ENCODE measurements at places on chromosomes 6 and 20.

DNA sequence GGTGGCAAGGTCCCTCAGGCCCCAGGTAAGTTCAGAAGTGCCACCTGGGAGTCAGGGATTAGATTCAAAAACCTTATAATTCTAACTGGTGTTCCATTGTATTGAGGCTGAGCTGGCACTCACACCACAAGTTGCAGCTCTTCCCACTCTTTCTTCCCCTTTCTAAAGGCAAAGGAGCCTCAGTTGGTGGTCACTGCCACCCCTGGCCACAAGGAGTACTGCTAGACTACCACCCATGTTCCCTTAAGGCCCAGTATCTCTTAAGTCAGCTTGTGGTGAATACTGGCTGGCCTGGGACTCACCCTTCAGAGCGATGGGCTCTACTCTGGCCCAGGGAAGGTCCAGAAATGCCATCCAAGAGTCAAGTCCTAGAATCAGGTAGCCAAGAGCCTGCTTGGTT, 421.1 kb upstream of the KHDRBS2 start:
- DNase-seq = no peak

DNA sequence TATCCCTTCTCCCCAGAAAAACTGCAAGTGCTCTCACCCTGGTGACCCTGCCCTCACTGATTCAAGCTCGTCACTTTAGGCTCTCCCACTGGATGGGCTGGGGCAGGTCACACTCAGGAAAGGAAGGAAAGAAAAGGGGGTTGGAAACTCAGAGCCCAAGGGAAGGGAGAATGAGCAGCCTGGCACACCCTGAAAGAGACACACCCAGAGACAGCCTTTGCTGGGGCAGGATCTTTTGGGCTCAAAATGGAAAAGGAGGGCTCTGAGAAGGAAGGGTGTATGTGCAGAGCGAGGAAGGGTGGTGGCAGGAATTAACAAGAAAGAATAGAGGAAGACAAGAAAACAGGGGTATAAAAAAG, 2.5 kb downstream of the PPP1R18 start:
- DNase-seq = no peak

DNA sequence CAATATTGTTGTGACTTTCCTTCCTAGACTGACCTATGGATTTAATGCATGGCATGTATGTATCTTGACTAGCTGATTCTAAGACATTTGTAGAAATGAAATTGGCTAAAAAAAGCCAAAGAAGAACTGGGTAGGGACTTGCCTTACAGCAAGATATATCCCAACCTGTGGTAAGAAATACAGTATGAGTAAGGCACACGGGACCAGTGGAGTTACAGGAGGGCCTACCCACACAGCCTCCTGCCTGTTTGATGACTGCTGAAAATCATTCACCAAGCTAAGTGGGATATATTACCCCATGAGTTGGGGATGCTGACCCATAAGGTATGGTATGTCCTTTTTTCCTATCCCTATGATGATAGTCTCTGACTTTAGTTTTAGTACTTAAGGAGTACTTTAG, 112.2 kb downstream of the INSM1 start:
- no peak for DNase-seq

DNA sequence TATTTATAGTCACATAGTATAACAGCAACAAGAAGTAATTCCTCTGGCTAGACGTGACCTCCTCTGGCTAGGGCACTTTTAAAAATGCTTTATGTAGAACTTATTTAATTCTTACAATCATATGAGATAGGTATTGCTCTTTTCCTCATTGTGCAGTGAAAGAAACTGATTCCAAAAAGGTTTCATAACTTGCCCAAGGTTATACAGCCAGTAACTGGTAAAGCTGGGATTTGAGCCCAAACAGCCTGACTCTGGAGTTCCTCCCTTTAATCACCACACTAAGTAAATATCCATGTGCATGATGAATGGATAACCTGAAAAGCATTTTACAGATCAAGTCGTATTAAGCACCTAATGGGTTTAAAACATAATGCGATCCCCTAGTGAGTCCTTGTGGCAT, 214.6 kb downstream of the PRL start:
- no peak for DNase-seq

DNA sequence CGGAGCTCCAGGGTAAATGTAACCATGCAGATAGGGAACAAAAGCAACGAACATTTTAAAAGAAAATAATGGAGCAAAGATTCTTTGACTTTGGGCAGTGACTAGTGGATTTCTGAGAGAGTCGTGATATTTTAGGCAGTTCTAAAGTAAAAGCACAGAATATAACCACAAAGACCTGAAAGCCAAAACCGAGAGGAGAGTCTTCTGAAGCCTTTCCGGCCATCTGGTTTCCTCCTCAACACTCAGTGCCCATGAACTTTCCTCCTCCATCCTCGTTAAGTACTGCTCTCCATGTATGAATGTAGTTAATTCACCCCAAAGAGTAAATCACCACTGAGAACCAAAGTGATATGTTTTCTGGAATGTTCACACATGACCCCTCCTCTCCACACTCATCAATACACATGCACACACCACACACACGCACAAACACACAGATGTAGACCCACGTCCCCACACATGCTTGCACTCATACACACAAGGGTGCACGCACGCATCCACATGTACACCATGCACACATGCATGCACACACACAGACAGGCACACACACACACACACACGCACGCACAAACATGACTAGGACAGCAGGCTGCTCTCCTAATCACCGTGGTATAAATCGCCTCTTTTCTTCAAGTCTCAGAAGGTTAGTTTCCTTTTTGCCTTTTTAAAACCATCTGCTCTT, 109.5 kb downstream of the MYLK4 start:
- no peak for DNase-seq

DNA sequence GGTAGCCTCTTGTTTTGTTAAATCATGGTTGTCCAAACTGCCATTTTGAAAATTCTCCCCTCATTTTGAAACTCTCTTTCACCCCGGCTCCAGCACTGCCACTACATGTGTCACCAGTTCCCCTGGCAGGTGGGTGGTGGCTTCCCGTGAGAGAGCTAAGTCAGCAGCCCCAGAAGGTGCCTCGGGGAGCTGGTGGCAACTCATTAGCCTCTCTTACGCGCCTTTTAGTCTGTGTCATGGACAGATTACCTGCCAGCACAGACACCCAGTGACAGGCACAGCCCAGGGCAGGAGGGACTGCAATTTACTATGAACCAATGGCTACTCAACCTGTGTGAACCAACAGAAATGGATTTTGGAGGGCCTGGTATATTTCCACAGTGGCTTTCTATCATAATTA, 147.1 kb upstream of the SASH1 start:
- DNase-seq = no peak

- DNase-seq = no peak
Observed at GRCh38 chr6:43243664-43244321, 512 bp downstream of the TTBK1 start.

GRCh38 chr20:46649965-46650542, 1.2 kb downstream of the SLC13A3 start:
- DNase-seq = no peak

- DNase-seq = no peak
Observed at GRCh38 chr6:12280458-12280857, 9.7 kb upstream of the EDN1 start.

DNA sequence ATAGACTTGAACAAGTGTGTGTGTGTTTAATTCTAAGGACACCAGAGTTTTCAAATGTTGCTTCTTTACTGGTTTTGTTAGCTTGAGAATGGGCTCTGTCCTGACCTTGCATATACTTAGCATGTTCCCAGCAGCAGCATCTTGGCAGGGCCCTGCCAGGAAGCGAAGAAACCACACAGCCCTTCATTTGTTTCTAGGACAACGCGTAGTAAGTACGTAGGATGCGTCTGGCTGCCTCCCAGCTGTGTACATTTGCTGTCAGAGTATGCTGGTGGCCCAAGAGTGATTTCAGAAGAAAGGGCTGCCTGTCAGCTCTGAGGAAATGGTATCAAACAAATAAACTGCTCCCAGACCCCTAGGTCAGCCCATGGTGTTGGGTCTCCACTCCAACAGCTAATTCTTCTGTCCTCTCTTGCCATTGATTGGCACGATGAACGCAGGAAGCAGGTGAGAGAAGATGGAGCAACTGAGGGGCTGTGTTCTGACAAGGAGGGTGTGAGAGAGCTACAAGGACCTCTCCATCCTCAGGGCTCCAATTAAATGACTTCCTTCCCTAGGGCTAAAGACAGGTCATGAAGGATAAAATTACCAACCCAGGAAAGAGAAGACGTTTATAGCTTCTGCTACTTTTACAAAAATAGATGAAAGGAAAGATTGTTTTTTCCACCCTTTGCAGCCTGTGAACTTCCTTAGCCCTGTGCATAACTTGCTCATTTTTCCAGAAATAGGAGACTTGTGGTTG, 55.9 kb upstream of the HDDC2 start:
- no peak for DNase-seq

- no peak for DNase-seq
Observed at GRCh38 chr6:154187714-154188113, 148.7 kb downstream of the OPRM1 start.

GRCh38 chr20:53917145-53918019, 153.0 kb downstream of the BCAS1 start:
- DNase-seq = no peak

DNA sequence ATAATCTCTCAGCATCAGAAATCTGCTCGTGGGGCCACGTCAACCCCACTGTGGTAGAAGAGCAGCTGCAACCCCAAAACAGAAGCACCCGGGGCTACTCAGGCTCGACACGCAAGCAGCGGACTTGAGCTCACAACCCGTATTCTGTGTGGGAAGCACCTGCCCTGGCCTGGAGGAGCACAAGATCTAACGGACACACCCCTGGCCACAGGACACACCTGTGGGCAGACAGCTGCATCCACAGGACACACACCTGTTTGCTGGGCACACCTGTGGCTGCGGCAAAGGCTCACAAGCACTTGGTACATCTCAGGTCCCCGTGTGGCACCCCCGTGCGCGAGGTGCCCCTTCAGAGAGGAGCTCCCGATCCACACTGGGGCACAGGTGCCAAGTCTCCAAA, 36.5 kb downstream of the ZBTB46 start:
- no peak for DNase-seq

GRCh38 chr20:33399924-33400323, 1.4 kb downstream of the CDK5RAP1 start:
- DNase-seq = no peak

GRCh38 chr6:41712651-41713103, 22.7 kb downstream of the TFEB start:
- no peak for DNase-seq

DNA sequence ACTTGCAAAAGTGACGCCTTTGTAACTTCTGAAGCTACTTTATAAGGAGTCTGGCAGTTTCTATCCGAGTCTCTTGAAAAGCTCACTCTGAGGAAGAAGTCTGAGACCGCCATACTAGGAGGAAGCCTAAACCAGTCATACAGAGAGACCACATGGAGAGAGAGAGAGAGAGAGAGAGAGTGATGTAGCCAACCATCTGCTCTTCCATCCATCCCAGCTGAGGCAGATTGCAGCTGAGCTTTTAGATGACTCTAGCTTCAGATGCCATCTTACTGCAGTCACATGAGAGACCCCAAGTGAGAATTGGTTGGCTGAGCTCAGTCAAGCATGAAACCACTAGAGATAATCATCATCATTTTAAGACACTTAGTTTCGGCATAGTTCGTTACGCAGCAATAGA, 15.0 kb upstream of the DTNBP1 start:
- DNase-seq = no peak

GRCh38 chr20:50601511-50602431, 89.6 kb downstream of the RIPOR3 start:
- DNase-seq = no peak

- no peak for DNase-seq
Observed at GRCh38 chr6:142823256-142823902, 121.6 kb downstream of the HIVEP2 start.

DNA sequence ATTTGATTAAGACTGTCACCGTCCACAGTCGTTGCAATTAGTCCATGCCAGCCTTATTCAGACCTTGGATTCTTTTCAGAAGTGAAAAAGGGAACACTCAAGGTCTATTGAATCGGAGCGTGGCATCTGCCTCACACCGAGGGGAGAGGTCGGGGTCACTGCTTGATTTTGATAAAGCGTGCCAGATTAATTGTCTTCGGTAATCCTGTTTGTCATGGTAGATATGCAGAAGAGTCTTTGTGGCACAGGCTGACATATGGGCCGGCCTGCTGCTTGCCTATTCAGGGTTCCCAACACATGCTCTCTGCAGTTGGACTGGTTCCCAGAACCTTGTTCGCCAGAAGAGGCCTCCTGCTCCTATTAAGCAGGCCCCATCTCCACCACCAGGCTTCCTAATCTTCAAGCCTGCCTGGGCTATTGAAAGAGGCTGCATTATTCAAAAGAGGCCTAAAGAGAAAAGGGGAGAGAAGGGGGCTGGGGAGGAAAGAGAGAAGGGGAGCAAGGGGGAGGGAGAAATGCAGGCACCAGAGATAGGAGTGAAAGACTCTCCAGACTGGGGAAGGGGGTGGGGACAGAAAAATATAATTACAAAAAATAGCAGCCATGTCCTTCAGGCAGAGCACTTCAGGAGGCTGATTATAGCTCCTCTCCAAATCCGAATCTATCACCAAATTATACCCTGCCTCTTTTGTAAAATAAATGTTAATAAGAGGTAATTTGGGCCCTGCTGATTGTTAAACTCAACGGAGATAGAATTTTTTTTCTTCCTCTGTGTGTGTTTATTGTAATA, 611.3 kb downstream of the HDGFL1 start:
- DNase-seq = no peak

GRCh38 chr6:127518710-127519468, at the start of gene MTCL3:
MTCL3 (minus strand) TSS chr6:127519335.
- DNase-seq = peak; percentile 68

DNA sequence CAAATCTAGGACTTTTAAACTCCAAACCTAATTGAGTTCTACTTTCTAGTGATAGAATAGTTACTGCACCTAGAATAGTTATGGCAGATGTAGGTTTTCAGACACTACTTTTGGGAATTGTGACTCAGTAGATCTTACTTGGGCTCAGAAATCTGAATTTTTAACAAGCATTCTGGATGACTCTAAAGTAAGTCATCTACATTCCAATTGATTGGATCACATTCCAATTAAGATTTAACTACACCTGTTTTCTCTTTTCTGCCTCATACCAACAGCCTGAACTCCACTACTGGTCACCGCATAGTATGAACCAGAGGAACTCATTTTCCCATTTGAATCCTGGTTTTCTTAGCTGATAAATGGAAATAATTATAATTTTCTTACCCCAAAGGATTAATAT, 49.5 kb upstream of the TFAP2D start:
- no peak for DNase-seq

GRCh38 chr6:150025201-150025917, at the start of gene RAET1L:
RAET1L (minus strand) TSS chr6:150025532; CDS start chr6:150025471, 61 bp downstream.
- DNase-seq = peak; percentile 36

- DNase-seq = no peak
Observed at GRCh38 chr6:74658391-74658790, 547.5 kb downstream of the COL12A1 start.

DNA sequence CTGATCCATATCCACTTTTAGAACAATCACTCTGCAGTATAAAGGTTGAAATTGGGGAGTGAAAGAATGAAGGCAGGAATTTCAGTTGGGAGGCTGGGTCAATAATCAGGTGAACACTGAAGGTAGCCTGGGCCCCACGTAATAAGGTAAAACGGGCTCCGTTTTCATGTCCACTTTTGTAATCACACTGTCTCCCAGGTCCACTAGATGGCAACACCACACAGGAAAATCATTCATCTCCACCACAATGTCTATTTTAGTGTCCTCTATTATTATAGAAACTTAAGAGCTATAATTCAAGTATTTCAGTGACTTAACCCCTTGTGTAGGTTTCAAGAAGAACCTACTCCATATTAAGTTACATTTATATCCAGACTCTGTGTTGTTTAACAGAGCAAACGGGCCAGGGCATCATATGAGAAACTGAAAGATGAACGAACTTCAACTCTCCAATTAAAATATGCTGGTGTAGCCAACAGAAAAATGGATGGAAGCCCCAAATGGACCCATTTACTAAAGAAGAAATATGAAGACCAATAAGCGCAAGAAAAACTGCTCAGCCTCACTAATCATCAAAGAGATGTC, 45.9 kb upstream of the MC3R start:
- DNase-seq = no peak
